ENCODE measurements at places on chromosomes 7 and 10. TPM values are rescaled to one million over a fixed set of nuclear protein-coding genes. Genes with fewer than 3 reads are reported as not detected.

The ANKRD30A gene
- total RNA-seq = not detected

The CYP3A4 gene
- total RNA-seq = not detected

The GLI3 gene
- total RNA-seq = 5.4 TPM

The UFSP1 gene
- total RNA-seq = 0.73 TPM

The SAMD9L gene
- total RNA-seq = 30.9 TPM

The NME8 gene
- total RNA-seq = not detected

GRCh38 chr7:95491201-95491600 lies 5.5 kb downstream of the ASB4 start:
- no peak for DNase-seq

DNA sequence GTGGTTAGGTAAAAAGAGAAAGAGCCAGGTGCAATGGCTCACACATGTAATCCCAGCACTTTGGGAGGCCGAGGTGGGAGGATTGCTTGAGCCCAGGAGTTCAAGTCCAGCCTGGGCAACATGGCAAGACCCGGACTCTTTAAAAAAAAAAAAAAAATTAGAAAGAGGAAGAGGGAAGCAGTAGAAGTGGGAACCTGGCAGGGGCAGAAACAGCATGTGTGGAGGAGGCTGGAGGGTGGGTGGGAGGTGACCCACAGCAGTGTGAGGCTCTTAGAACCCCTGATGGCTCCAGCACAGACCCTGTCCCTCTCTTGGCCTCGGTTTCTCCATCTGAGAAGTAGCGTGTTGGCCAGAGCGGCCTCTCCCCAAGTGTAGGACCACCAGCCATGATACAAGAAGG lies 4.9 kb upstream of the CCL24 start:
- no peak for DNase-seq

DNA sequence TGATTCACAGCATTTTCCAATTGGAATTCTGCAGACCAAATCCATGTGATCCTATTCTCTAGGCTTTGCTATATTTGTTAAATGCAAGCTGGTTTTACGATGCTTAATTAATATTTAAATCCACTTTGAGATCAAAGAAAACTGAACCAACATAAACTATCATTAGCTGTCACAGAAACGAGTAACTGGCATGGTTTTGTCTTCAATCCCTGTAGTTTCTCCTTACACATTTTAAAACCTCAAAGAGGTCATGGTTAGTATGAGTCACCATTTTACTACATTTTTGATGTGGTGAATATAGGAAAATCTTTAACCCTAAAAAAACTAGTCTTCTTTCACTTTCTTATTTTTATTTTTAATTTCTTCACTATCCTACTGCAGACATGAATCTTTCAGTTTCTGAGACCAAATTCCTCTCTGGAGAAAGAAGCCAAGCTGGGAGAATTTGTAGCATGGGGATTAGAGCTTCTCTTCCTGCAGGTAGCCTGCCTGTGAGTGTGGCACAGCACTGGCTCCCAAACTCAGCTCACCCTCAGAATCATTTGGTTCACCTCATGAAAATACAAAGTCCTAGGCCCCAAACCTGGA lies 8.7 kb upstream of the LIPM start:
- DNase-seq = no peak

DNA sequence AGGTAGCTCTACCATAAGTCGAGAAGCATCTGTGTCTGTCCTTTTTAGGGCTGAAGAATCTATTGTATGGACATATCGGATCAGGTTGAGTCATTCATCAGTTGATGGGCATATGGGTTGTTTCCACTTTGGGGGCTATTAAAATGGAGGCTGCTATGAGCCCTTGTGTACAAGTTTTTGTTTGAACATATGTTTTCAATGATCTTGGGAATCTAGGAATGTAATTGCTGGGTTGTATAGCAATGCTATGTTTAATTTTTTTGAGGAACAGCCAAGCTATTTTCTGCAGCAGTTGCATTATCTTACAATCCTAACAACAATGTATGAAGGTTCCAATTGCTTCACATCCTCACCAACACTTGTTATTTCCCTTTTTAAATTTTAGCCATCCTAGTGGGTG lies 46.4 kb upstream of the HABP2 start:
- no peak for DNase-seq

- no peak for DNase-seq
These were observed 572 bp downstream of the ATP5MF start for GRCh38 chr7:99465421-99465768.

DNA sequence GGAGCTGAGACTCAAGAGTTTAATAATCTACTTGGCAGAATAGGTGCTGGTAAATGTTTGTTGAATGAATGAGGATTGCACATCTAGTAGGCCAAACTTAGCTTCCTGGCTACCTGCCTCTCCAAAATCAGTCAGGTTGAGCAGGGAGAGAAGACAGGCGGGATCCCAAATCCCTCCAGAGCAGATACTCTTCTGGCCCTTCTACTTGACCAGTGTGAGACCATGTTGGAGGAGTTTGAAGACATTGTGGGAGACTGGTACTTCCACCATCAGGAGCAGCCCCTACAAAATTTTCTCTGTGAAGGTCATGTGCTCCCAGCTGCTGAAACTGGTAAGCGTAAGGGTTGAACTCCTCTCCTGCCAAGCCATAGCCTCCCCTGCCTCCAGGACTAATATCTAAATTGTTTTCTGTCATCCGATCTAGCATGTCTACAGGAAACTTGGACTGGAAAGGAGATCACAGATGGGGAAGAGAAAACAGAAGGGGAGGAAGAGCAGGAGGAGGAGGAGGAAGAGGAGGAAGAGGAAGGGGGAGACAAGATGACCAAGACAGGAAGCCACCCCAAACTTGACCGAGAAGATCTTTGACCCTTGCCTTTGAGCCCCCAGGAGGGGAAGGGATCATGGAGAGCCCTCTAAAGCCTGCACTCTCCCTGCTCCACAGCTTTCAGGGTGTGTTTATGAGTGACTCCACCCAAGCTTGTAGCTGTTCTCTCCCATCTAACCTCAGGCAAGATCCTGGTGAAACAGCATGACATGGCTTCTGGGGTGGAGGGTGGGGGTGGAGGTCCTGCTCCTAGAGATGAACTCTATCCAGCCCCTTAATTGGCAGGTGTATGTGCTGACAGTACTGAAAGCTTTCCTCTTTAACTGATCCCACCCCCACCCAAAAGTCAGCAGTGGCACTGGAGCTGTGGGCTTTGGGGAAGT lies 2.2 kb upstream of the MBLAC1 start:
- no peak for DNase-seq

GRCh38 chr10:129865413-129865812 lies 98.7 kb downstream of the EBF3 start:
- no peak for DNase-seq

GRCh38 chr7:143505838-143506237 lies 28.2 kb downstream of the TAS2R41 start:
- no peak for DNase-seq

- DNase-seq = peak; percentile 64
These were observed 32.1 kb downstream of the LRRC27 start for GRCh38 chr10:132363921-132364593.

- DNase-seq = no peak
These were observed 63.2 kb downstream of the CACNB2 start for GRCh38 chr10:18203471-18203870.

Data from stomach (tissue), 19 donors.